ENCODE measurements at places on chromosomes 16 and 17.
A peak's percentile ranks its signal among the peaks of the same experiment; 100 is the strongest.

- no peak for DNase-seq
Observed at GRCh38 chr16:88005181-88005581, 53.9 kb downstream of the BANP start.

DNA sequence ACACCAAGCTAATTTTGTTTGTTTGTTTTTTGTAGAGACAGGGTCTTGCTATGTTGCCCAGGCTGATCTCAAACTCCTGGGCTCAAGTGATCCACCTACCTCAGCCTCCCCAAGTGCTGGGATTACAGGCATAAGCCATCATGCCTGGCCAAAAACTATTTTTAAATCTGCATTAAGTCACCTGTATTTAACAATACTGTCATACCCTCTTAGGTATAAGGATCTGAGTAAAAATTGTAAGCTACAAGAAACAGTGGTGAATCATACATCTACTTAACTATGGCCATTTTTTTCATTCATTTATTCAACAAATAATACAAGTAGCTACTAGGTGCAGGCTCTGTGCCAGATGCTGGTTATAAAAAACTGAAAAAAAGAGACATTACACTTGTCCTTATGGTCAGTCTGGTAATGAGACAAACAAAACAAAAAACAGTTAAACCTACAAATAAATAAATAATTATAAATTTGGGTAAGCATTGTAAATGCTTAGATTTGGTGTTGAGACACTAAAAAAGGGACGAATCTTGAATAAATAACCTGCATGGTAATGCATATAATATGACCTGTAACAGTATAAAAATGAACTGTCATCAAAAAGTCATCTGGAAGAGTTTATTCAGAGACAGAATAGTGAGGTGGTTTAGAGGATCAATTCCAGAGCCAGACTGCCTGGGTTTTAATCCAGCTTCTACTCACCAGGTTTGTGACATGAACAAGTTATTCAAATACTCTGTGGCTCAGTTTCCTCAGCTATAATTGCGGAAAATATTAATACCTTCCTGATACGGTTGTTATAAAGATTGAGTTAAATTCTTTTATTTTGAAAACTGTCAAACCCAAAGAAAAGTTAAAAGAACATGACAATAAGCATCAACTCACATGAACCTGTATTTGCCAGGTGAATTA lies 26.8 kb downstream of the BRIP1 start:
- no peak for DNase-seq

DNA sequence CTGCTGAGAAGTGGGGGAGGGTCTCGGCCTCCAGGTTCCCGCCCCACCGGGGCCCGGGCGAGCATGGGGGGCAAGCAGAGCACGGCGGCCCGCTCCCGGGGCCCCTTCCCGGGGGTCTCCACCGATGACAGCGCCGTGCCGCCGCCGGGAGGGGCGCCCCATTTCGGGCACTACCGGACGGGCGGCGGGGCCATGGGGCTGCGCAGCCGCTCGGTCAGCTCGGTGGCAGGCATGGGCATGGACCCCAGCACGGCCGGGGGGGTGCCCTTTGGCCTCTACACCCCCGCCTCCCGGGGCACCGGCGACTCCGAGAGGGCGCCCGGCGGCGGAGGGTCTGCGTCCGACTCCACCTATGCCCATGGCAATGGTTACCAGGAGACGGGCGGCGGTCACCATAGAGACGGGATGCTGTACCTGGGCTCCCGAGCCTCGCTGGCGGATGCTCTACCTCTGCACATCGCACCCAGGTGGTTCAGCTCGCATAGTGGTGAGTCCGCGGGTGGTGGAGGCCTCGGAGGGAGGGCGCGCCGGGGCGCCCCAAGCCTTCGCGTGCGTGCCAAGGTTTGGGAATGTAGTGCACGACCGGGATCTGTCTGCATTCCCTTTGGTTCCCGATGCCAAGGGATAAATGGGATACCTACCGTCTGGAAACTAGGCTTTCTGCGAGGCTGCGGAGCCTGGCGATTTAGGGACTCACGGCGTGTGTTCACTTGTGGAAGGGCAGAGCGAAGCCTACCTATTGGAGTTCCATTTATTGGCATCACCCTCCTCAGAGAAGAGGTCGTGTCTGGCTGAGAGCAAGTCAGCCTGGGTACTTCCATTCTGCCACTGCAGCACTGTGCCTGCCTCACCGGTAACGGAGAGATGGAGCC lies 1.0 kb downstream of the ZNRF1 start:
- peak; percentile 79 for DNase-seq

- no peak for DNase-seq
Observed at GRCh38 chr17:34068571-34068970, 186.5 kb upstream of the CCL2 start.

GRCh38 chr17:71748872-71749271 lies 371.9 kb upstream of the SOX9 start:
- no peak for DNase-seq

DNA sequence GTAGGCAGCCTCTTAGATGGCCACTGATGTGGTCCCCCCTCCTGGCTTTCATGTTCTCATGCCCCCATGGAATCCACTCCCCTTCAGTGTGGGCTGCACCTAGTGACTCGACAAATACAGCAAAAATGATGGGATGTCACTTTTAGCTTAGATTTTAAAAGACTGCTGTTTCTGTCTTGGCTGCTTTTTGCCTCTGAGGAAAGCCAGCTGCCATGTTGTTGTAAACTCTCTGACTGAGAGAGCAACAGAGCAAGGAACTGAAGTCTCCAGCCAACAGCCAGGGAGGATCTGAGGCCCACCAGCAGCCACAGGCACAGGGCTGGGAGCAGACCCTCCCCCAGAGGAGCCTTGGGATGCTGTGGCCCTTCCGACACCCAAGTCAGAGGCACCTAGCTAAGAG lies 60.6 kb upstream of the MARCHF10 start:
- DNase-seq, result no peak

DNA sequence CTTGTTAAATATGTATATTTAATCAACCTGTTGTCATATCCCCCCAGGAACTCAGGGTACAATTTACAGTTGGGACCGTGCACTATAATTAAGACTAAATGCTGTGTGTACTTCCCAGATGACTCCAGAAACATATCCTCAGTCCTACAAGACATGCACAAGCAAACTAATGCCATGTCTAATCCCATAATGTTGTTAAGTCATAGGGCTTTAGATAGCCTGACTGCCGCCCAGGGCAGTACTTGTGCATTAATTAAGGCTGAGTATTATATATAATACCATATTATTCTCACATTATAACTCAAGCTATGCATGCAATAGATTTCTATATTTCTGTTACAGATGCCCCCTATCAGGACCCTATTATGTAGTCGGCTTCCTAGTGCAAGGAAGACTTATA lies 20.1 kb upstream of the CPHXL start:
- no peak for DNase-seq

- DNase-seq, result no peak
Observed at GRCh38 chr16:80725566-80726162, 78.7 kb downstream of the CDYL2 start.

DNA sequence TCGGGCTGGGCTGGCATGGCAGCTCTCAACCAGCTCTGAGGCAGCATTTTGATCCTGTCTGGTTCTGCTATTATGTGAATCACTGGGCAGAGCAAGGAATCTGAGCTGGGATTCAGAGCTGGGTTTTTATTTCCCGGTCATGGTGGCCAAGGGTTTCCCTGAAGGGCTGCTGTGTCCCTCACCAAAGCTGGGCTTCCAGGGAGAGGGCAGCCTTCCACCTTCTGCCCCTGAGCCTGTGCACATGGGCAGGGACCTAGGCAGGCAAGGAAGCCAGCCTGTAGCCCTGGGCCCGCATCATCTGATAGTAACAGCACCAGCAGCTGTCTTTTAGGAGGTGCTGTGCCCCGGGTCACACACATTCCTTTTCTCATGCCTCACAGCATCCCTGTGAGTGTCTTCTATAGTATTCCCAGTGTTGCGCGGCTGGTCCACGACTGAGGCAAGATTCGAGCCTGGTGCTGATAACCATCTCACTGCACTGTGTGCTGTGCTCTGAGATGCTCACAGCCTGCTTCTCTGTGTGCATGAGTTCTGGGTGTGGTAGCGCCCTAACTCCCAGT lies 85.3 kb upstream of the PLCG2 start:
- no peak for DNase-seq

- peak; percentile 82 for DNase-seq
Observed at GRCh38 chr16:28317040-28317880, 24.9 kb downstream of the SBK1 start.

- no peak for DNase-seq
Observed at GRCh38 chr16:28063591-28064061, at the start of gene GSG1L. Gene GSG1L (minus strand): TSS chr16:28063714. CDS start chr16:28063424, 290 bp downstream.

GRCh38 chr16:57513371-57514102 lies 22.8 kb downstream of the CCDC102A start:
- no peak for DNase-seq

DNA sequence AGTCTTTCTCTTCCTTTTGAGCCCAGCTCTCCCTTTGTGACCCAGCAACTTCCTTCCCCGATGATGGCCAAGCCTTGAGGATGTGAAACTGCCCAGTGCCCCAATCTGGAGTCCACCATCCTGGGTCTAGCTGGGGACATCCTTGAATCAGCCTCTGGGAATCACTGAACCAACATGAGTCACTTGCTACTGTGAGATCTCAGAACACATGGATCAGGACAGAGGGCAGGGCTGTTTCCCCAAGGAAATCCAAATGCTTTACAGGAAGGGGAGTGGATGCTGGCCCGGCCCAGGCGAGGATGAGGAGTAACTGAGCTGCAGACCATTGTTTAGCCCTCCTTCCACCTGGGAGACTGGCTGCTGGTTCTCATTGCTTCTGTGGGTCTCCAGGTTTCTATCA lies 547.6 kb downstream of the WWOX start:
- DNase-seq, result no peak

DNA sequence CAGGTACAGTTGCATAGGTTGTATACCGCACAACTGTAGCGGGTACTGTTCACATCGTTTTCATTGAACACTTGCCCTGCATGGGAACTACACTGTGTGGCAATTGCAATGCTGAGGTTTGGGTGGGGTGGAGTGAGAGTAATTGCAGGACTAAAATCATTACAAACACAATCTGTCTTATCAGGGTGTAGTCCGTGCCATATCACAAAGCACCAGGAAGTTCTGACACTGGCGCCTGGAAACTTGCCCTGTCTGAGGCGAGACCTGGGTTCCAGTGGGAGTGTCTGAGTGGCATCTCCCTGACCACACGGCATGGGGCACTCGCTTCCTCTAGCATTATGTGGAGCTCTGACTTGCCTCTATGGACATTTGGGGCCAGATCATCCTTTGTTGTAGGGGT lies 153.4 kb downstream of the RGS9 start:
- no peak for DNase-seq

GRCh38 chr16:53087101-53087500 lies 32.3 kb downstream of the CHD9 start:
- DNase-seq, result no peak

DNA sequence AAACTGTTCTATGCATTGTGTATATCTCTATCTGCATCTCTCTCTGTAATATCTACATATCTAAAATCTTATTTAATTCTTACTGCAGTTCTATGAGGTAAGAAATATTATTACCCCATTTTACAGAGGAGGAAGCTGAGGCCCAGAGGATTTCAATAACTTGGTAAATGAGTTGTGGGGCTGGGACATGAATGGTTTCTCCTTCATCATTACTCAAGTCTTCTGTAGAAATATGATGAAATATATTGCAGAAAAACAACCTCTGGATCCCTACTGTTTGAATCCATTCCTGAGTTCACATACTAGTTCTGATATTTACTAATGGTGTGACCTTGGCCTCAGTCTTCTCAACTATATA lies 45.5 kb upstream of the NLK start:
- DNase-seq, result no peak

GRCh38 chr17:44192750-44193149 lies 6.0 kb downstream of the TMUB2 start:
- DNase-seq, result no peak

DNA sequence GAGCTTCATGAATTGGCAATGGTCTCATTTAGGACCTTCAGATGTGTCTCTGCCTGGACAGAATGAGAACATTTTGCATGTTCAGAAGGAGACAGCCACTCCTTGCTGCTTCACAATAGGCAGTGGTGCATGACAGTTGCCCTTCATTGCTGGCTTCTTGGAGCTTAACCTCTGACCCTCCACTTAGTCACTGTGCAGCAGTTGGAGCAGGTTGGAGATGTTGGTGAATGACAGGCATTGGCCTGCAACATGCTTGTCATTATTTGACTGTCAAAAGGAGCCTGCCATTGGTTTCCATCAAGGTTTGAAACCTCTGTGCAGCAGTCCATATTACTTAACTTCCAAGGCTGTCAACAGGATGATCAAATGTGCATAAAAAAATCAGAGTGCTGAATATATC lies 22.7 kb downstream of the FTO start:
- no peak for DNase-seq

GRCh38 chr16:51062039-51062438 lies 89.0 kb downstream of the SALL1 start:
- no peak for DNase-seq

GRCh38 chr17:35449371-35449931 lies 885 bp upstream of the SLFN13 start:
- DNase-seq, result no peak

- DNase-seq, result no peak
Observed at GRCh38 chr17:78174346-78174869, 6.0 kb downstream of the SYNGR2 start.

DNA sequence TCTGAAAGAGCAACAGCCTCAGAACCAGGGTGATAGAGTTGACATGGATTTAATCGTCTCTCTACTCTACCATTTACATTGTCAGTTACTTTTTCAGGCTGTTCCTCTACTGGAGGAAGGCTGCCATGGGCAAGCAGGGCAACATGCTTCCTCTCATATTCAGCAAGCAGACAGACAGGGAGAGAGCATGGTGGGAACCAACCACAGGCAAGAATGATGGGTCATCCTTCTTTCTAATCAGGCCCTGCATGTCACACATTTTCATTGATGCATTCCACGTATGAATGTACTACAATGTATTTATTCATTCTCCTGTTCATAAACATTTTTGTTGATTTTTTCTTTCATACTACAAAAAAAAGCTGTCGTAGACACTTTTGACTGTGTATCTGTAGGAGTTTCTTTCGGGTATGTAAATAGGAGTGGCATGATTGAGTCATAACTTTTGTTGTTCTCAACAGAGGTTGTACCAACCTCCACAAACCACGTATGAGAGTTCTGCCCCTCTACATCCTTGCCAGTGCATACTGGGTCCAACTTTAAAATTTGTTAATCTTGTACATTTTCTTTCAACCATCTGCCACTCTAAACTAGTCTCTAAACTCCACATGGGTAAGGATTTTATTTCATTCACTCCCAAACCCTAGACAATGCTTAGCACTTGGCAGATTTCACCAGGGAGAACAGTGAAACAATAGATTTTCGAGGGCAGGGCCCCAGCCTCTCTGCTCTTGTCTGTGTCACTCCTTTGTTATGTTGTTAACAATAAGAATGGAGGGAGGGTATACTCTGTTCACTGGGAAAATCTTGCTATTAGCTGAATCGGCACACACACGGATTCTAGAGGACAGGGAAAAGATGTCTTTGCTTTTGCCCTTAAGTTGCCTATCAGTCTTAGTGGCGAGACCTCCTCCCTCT lies 58.7 kb downstream of the CMC2 start:
- no peak for DNase-seq
